Pancreas (tissue), 10 donors: ENCODE measurements at places on chromosomes 12 and 14. TPM values are rescaled to one million over a fixed set of nuclear protein-coding genes. Genes with fewer than 3 reads are reported as not detected.

DNA sequence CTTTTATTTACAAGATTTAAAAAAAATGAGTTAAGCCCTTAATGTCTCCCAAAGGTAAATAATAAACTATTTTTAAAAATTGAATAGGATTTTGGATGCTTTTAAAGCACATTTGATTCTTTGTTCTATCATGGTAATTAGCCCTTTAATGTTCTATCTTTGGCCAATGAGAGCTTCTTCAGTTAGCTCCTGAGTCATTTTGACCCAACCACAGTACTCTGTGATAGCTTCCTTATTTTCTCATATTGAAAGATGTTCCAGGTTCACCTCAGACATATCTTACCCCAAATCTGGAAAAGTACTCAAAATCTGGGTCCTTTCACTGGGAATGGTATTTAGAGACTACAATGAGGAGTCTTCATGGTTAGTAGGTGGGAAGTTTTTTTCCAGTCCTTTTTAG lies 98.0 kb downstream of the MYRFL start:
- no peak for DNase-seq

DNA sequence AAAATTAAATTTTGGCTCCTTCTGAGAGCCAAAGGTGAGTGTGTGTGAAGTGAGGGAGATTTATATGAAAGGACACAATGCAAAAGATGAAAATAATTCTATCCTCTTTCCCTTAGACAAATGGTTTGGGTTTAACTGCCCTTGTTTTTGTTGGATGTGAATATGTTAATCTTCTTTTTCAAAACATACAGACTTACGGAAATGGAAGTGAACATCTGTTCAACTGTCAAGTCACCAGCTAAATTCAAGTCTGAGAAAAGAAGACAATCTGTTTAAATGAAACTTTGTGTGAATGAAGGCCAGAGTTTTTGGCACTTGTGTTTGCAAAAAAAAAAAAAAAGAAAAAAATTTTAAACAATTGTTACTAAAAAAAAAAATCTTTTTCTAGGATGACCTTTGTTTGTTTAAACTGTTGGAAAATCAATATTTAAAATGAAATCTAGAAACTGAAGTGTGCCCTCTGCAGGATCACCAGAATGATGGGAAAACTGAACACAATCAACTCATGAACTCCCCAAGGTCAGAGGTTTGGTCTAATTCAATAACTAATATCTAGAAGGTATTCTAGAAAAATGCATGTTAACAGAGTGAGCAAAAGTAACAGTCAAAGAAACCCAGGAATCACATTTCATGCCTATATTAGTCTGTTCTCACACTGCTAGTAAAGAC lies 448.8 kb downstream of the FLRT2 start:
- DNase-seq = no peak

DNA sequence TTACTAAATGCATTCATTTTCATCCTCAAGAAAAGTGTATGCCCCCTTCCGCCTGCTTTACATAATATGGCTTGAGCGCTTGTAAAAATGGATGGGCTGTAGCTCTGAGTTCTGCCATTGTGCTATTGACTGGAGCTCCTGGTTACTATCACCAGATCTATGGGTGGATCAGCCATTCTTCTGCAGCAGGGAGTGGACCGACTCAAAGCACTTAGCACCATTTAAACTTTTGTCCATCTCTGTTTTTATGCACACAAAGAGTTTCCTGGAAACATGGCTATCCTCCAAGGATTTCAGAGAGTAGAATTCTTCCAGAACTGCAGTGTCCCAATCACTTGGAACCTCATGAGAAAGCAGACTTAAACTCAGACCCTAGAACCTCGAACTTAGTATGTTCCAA lies 4.5 kb upstream of the NUMB start:
- DNase-seq = no peak

IRF9 gene
- total RNA-seq = 31.0 TPM

OR8S1 gene
- total RNA-seq = not detected

DNA sequence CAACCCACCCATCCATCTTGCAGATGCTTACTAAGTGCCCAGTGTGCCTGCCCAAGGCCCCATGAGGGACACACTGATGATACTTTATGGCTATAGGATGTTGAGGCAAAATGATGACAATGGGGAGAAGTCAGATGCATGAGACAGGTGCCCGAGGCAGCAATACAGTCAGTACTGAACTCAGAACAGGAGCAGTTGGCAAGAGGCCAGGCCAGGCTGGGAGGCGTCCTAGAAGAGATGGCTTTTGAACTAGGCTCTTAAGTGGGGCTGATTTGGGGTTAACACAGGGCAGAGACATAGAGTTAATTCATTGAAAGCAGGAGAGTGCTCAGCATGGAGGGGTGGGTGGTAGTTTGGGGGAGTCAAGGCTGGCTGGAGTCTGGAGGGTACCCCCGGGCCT lies 15.6 kb downstream of the PLBD2 start:
- DNase-seq = no peak

- no peak for DNase-seq
Observed at GRCh38 chr14:39319381-39319780, 85.7 kb downstream of the MIA2 start.

DNA sequence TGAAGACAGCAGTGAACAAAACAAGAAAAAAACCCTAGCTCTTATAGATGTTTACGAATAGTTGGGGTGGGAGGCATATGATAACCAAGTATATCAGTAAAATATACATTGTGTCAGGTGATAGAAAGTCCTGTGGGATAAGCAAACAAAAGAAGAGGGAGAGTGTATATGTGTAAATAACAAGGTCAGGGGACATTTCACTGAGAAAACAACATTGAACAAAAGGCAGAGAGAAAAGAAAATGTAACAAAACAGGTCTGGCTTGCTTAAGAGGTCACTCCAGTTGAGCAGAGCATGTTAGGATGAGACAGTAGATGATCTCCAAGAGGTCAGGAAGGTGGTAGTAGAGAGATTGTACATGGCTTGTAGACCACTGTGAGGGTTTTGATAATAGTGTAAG lies 304.1 kb downstream of the ACSS3 start:
- no peak for DNase-seq

TCP11L2 gene
- 13.6 TPM for total RNA-seq

- DNase-seq = no peak
Observed at GRCh38 chr14:54889919-54890318, 12.7 kb downstream of the GCH1 start.

DHRS7 gene
- total RNA-seq = 36.3 TPM

DNA sequence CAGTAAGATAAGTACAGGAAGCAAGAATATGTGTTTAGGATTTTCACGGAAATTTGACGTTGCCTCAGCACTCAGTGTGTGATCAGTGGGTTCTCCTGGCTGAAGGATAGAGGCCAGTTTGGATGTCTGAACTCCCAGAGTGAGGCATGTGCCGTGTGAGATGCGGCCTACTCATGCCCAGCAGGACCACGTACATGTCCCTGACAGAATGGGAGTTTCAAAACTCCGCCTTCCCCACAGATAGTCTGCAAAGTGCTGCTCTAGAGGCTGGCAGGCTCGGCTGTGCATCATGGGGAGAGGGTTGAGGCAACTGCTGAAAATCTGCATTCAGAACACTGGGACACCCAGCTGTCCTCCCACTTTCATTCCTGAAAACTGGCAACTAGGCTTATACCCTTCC lies 58.3 kb downstream of the NINJ2 start:
- DNase-seq = no peak
